Stimulated activated CD8-positive, alpha-beta memory T cell treated with anti-CD3 and anti-CD28 coated beads, Interleukin-4, amount 100 ng/mL, for 48 hours (primary cell): ENCODE measurements at places on chromosomes 12 and 14.

DNA sequence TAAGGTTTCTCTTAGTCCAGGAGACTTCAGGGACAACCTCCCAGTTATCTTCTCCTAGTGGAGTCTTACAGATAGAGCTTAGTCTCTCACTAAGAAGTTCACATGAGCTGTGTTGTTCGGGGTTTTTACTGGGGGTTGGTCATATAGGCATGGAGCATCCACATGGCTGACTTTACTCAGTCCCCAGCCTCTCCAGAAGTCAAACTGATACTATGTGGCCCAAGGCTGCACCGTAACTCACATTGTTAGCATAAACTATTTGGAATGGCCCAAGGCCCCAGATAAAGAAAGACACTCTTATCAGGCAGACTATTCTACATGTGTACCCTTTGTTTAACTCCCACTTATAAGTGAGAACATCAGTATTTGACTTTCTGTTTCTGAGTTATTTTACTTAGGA is 23.2 kb downstream of the GPR137C start:
- no peak for DNase-seq

GRCh38 chr14:82047777-82048470 is 514.3 kb upstream of the SEL1L start:
- DNase-seq = no peak

DNA sequence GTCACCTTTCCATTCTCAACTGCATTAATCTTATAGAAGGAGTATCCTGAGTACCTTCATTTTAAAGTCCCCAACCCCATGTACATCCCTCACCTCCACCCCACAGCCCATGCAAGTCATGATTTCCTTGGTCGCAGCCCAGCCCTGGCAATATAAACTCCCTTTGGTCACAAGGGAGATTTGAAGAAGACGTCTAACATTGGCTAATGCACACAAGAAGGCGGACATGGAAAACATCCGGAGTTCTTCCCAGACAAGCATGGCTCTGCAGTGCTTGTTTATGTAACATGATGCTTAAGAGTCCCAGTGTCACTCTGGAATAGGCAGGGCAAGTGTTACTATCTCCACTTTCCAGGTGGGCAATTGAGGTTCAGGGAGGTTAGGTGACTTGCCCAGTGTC is 277.6 kb downstream of the DPF3 start:
- DNase-seq = no peak

- DNase-seq = no peak
Measured at GRCh38 chr12:9156119-9156518, 40.4 kb upstream of the A2M start.

DNA sequence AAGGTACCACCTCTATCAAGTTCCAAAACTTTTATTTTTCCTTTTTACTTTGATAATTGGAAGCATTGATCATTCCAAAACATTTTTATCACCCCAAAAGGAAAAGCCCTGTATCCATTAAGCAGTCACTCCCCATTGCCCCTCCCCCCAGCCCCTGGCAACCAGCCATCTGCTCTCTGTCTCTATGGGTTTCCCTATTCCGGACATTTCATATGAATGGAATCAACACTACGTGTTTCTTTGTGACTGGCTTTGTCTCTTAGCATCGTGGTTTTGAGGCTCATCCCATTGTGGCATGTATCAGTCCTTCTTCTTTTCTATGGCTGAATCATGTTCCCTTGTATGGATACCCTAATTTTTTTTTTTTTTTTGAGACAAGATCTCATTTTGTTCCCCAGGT is 18.0 kb upstream of the PHETA1 start:
- DNase-seq = no peak

DNA sequence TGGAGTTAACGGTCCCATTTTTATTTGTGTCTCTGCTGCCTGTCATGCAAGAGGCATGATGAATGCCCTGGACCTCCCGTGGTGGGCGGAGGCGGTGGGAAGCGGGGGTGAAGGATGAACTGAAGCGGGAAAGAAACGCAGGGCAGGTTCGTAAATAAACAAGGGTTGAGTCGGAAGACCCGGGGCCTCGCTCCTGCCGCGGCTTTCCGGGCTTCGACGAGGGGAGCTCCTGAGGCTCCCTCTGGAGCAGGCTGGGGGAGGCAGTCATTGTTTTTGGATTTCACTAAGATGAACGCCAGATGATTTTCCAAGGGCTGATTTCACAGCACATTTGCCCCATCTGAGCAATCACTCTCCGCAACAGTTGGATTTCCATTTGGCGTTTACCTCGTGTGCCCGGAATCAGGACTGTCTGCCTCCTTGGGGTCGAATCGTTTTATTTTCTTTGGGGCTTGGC is 130.2 kb downstream of the SLC38A6 start:
- DNase-seq = no peak

GRCh38 chr14:81676395-81676794 is 142.7 kb upstream of the SEL1L start:
- DNase-seq = no peak

- DNase-seq = no peak
Measured at GRCh38 chr14:62097072-62097471, 334.9 kb downstream of the SNAPC1 start.

- DNase-seq = no peak
Measured at GRCh38 chr14:68392393-68393141, 400.3 kb downstream of the ZFP36L1 start.

DNA sequence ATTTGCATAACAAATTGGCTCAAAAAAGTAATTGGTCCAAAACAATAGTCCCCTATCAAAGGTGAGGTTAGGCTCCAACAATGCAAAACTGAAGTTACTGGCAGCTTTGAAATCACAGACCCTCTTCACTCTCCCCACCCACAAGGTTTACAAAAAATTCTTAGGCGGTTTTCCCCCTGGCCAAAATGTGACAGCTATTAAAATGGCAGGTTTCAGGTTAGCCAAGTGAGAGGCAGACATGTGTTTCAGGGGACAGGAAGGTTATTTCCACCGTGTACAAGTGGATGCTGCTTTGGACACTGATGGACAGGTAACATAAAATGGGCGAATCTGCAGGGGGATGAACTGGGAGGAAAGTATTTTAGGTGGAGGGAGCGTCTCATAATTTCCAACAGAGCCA is 888 bp upstream of the SPIC start:
- DNase-seq = no peak

- no peak for DNase-seq
Measured at GRCh38 chr12:53255996-53256395, 12.1 kb upstream of the ESPL1 start.

DNA sequence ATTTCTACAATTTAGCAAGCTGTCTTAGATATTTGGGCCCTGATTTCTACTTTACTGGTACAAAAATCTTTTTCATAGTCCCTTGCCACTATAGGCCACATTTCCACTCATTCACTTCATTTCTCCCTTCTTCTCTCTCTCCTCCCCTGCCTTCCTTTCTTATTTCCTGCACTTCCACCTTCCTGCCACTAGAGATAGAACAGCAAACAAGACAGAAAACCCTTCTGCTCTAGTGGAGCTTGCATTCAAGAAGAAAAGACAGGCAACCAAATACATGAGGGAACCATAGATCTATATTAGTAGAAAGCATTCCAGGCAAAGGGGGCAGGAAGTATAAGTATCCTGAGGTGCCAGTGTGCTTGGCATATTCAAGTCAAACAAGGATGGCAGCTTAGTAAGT is 623.5 kb downstream of the FLRT2 start:
- DNase-seq = no peak

DNA sequence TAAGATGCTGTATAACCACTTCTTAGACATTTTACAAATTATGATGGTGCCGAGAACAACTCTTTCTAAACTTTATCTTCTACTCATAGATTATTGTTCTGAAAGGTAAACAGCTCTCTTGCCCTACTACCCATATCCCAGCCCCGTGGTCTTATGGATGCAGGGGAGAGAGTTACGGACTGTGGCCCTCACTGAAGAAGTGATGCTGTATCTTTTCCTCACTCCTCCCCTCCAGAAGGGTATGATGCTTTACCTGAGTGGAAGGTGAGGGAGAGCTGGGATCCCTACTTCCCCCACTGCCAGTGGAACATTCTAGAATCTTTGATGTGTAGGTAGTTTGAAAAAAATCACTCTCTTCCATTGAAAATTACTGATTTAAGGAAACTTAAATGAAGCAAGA is 3.5 kb downstream of the TSHR start:
- no peak for DNase-seq

- no peak for DNase-seq
Measured at GRCh38 chr14:93686268-93686667, 102.0 kb downstream of the PRIMA1 start.

DNA sequence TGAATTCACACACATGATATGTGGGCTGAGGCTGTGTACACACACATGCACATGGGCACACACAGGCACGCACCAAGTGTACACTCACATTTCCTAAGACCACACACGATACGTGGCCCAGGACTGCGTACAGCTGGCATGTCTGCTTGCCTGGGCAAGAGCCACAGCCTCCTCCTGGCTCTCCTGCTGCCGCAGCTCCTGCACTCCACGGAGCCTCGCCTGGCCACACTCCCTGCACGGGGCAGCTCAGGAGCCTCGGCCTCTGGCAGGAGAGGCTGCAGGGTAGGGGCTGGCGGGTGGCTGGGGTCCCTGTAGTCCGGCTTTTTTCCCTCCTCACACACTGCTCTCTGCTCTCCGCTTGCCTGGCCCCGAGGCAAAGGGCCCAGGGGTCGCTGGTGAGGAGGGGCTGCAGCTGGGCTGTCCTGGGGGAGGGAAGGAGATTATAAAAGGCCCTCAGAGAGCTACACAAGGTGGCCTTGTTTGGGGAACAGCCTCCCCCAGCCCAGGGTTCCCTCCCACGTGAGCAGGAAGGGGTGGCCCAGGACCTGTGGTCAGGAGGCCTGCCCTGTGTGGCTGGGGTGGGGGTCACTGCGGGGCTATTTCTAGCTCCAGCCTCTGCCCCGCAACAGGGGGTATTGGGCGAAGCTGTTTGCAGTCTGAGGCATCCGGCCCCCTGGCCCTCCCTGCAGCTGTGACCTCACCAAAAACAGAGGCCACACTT is 89.0 kb upstream of the SFSWAP start:
- no peak for DNase-seq

GRCh38 chr14:101114726-101115515 is 211.4 kb upstream of the RTL1 start:
- peak; percentile 9 for DNase-seq

DNA sequence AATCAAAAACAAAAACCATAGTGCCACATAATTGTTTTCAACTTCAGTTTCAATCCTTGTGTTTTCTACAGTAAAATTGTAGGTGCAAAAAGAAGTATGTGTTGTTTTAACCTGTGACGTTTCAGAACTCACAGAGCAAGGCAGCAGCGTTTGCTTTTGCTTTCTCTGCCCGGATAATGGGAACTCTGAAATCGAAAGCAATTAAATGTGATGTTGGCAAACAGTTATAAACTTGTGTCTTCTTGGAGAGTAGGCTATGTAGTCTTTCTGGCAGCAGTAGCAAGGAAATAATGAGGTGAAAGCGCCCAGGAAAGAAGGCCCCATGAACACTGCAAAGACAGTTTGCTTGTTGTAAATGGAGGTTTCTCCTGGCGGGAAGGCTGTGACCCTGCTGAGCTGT is 39.1 kb downstream of the FNTB start:
- no peak for DNase-seq
